ENCODE measurements at places on chromosomes 7 and 10.
A peak's percentile ranks its signal among the peaks of the same experiment; 100 is the strongest.

GRCh38 chr10:126549344-126549743 lies 121.1 kb downstream of the C10orf90 start:
- DNase-seq, result no peak
- no peak overlapping the region for H3K4me3 ChIP-seq
- H3K36me3 ChIP-seq, result no peaks in the 10 kb centered on the region
- no peaks in the 10 kb centered on the region for H3K4me1 ChIP-seq

DNA sequence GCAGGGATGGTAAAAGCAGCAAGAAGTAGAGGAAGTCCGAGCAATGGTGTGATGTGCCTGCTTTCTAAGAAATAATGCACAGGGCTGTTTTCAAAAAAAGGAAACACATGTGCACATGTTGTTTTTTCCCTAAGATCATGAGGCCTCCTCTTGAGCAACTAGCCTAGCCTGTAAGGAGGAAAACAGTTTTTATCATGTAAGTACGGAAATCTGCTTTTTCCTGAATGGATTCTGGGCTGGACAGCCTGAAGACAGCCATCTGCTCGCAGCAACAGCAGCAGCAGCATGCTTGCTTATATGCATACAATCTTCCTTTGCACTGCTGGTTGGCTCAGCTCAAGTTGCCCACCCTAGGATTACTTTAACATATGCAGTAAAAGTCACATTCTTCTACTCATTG lies 87.1 kb downstream of the HIBADH start:
- H3K4me3 ChIP-seq, result no peak overlapping the region
- H3K4me1 ChIP-seq, result no peaks in the 10 kb centered on the region
- no peaks in the 10 kb centered on the region for H3K36me3 ChIP-seq
- no peaks in the 10 kb centered on the region for H3K27me3 ChIP-seq

GRCh38 chr7:32150589-32150988 lies 80.4 kb upstream of the PDE1C start:
- no peaks in the 10 kb centered on the region for H3K27me3 ChIP-seq
- no peaks in the 10 kb centered on the region for H3K36me3 ChIP-seq
- H3K27ac ChIP-seq, result no peak overlapping the region
- DNase-seq, result no peak
- H3K4me1 ChIP-seq, result no peaks in the 10 kb centered on the region
- no peak overlapping the region for H3K4me3 ChIP-seq

GRCh38 chr10:17637869-17638268 lies 6.1 kb upstream of the STAM start:
- no peak overlapping the region for H3K27ac ChIP-seq
- no peak overlapping the region for H3K4me3 ChIP-seq
- H3K4me1 ChIP-seq, result peaks cover 7% of the 10 kb centered on the region
- DNase-seq, result no peak

DNA sequence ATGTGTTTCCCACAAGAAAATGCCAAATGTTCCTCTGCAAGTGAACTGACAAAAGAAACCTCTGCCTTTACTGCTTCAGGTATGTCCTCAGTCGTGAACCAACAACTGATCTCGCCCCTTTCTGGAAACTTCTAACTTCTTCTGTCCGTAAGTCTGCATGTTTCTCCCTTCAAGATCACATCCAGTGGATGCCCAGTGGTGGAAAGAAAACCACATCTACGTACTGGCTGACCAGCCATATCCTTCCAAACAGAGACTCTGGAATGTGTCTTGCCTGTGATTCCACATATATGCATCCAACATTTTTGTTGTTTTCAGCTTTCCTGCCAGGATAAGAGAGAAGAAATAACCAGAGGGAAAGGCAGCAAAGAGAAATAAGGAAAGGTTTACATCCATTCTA lies 152.7 kb downstream of the GLI3 start:
- H3K36me3 ChIP-seq, result no peaks in the 10 kb centered on the region
- no peak for DNase-seq
- no peak overlapping the region for H3K4me3 ChIP-seq
- no peaks in the 10 kb centered on the region for H3K4me1 ChIP-seq
- no peaks in the 10 kb centered on the region for H3K27me3 ChIP-seq

- H3K27me3 ChIP-seq, result no peaks in the 10 kb centered on the region
- H3K27ac ChIP-seq, result peak overlapping the region; percentile 80
- no peak for DNase-seq
- peak overlapping the region; percentile 10 for H3K4me3 ChIP-seq
- no peaks in the 10 kb centered on the region for H3K36me3 ChIP-seq
- no peaks in the 10 kb centered on the region for H3K4me1 ChIP-seq
Observed at GRCh38 chr10:110268971-110269370, 35.7 kb downstream of the SMNDC1 start.

GRCh38 chr10:7408291-7409044 lies 2.4 kb downstream of the SFMBT2 start:
- peak; percentile 51 for DNase-seq
- H3K4me1 ChIP-seq, result peaks cover 1% of the 10 kb centered on the region
- H3K4me3 ChIP-seq, result peak overlapping the region; percentile 52
- peak overlapping the region; percentile 54 for H3K27ac ChIP-seq

GRCh38 chr7:45601816-45602540 lies 27.8 kb downstream of the ADCY1 start:
- no peak overlapping the region for H3K4me3 ChIP-seq
- DNase-seq, result peak; percentile 20
- no peaks in the 10 kb centered on the region for H3K36me3 ChIP-seq
- no peak overlapping the region for H3K27ac ChIP-seq
- H3K4me1 ChIP-seq, result no peaks in the 10 kb centered on the region

- no peak overlapping the region for H3K27ac ChIP-seq
- no peak overlapping the region for H3K4me3 ChIP-seq
- no peaks in the 10 kb centered on the region for H3K27me3 ChIP-seq
- H3K4me1 ChIP-seq, result no peaks in the 10 kb centered on the region
- DNase-seq, result no peak
- H3K36me3 ChIP-seq, result no peaks in the 10 kb centered on the region
Observed at GRCh38 chr7:122974229-122974628, 21.3 kb downstream of the TAS2R16 start.

DNA sequence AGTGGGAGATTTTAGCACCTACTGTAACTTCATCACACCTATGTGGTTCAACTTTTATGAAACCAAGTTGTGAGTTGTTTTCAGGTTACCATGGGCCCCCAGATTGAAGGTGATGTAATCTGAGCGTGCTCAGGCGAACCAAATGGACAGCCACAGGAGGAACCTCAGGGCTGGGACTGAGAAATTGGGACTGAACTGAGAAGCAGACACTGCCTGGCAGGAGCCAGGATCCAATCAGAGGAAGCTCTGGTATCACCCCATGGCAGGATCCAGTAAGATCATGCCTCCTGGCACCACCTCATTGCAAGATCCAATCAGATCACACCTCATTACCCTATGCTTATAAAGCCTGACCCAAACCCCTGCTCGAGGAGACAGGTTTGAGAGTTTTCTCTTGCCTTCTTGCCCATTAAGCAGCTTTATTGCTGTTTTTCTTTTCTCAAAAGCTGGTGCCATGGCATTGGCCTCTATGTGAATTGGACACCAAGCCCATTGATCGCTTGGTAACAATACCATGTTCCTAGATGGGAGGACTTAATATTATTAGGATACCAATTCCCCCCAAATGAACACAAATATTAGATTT lies 43.2 kb upstream of the GDF10 start:
- H3K4me3 ChIP-seq, result no peak overlapping the region
- no peak overlapping the region for H3K27ac ChIP-seq
- no peaks in the 10 kb centered on the region for H3K27me3 ChIP-seq
- no peak for DNase-seq

- H3K27ac ChIP-seq, result peak within 1 kb of the TSS; percentile 82
- peak within 1 kb of the TSS; percentile 62 for H3K4me3 ChIP-seq
- H3K36me3 ChIP-seq, result no peaks in the 10 kb centered on the region
- H3K27me3 ChIP-seq, result no peaks in the 10 kb centered on the region
- DNase-seq, result peak; percentile 71
Observed at GRCh38 chr7:87475359-87476178, at the start of gene ABCB4. TSS of gene ABCB4 (minus strand) at chr7:87475680. CDS start at chr7:87475465, 215 bp downstream.

DNA sequence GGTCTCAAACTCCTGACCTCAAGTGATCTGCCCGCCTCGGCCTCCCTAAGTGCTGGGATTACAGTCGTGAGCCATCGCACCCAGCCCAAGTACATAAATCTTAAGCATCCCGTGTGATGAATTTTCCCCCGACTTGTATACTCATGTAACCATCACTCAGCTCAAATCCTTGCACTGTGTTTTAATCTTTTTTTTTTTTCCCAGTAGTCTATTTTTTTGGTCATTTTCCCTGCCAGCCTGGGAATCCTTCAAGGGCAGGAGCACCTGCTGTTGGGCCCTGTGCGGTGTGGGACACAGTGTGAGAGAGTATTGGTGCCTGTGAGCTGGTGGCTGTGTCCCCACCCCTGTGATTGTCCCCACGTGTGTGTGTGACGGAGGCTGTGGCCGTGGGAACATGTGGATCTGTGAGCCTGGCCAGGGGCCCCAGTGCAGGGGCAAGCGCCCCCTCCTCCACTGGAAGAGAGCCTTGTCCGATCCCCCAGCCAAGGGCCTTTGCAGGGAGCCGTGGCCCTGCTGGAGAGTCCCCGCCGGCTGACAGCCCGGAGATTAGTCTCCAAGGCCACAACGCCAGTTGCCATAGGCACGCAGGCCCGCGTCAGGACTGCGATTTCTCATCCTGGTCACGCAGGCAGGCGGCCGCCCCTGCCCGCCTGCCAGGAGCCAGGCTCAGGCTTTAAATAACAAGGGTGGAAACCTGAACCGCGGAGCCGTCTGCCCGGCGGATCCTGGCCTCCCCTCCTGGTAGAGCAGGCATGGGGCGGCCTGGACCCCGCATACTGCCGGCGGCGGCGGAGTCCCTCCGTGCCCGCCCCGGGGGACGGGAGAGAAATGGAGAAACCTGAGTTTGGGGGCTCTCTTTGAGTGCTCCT lies 26.5 kb downstream of the GTF2IRD1 start:
- peak overlapping the region; percentile 25 for H3K4me3 ChIP-seq
- H3K36me3 ChIP-seq, result no peaks in the 10 kb centered on the region
- no peaks in the 10 kb centered on the region for H3K27me3 ChIP-seq
- H3K4me1 ChIP-seq, result no peaks in the 10 kb centered on the region
- peak overlapping the region; percentile 80 for H3K27ac ChIP-seq
- peak; percentile 69 for DNase-seq

DNA sequence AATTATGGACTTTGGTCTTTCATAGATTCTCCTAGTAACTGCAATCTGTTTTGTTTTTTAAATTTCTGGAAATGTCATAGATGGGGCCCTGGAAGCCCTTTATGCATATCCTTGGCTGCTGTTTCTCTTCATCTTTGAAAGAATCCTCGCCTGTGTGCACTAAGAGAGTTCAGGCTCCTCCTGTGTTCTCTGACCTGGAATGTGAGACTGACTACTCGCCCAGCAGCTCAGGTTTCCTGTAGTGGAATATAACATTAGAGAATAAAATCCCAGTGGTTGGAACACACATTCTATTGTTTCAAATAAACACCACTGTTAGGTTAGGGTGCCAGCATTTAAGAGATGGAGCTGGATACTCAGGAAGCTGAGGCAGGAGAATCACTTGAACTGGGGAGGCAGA lies 56.3 kb downstream of the WDFY4 start:
- no peak for DNase-seq
- no peak overlapping the region for H3K27ac ChIP-seq
- no peaks in the 10 kb centered on the region for H3K27me3 ChIP-seq
- H3K4me1 ChIP-seq, result no peaks in the 10 kb centered on the region

GRCh38 chr7:69060516-69060915 lies 537.8 kb upstream of the AUTS2 start:
- no peaks in the 10 kb centered on the region for H3K4me1 ChIP-seq
- H3K4me3 ChIP-seq, result no peak overlapping the region
- H3K27ac ChIP-seq, result no peak overlapping the region

DNA sequence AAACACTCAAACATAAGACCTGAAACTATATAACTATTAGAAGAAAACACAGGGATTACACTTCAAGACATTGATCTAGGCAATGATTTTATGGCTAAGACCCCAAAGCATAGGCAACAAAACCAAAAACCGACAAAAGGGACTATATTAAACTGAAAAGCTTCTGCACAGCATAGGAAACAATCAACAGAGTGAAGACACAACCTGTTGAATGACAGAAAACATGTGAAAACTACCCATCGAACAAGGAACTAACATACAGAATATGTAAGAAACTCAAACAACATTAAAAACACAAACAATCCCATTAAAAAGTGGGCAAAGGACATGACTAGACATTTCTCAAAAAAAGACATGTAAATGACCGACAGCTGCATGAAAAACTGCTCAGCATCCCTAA lies 109.0 kb downstream of the ALOX5 start:
- DNase-seq, result no peak
- no peak overlapping the region for H3K27ac ChIP-seq
- H3K4me3 ChIP-seq, result no peak overlapping the region

DNA sequence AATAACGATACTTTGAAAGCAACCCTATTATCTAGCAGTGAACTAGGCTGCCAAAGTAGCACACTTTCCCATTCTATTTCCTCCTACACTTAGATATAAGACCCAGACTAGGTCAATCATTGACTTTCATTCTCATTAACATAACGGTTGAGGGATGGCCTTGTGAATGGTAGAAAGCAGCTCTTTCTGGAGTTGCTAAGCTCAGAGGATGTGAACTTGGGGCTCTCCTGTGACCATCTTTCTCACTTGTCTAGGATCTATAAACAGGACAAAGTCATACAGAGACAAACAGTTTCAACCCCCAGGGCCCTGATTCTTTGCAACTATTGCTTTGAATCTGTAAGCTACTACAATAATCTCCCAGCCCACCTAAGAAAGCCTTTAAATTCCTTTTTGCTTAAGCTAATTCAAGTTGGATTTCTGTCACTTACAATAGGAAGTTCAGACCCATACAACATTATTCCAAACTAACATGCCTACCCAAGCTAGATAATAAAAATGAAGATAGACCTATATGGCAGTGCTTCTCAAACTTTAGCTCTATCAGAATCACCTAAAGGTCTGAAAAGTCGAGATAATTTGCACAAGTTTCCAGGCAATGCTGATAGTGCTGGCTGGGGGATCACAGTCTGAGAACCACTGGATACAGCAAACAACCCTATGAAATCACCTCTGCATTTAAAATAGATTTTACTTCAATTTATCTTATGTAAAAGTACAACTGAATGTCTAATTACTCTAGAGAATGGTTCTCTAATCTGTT lies 16.7 kb downstream of the P4HA1 start:
- H3K4me3 ChIP-seq, result no peak overlapping the region
- no peaks in the 10 kb centered on the region for H3K36me3 ChIP-seq
- no peak for DNase-seq

DNA sequence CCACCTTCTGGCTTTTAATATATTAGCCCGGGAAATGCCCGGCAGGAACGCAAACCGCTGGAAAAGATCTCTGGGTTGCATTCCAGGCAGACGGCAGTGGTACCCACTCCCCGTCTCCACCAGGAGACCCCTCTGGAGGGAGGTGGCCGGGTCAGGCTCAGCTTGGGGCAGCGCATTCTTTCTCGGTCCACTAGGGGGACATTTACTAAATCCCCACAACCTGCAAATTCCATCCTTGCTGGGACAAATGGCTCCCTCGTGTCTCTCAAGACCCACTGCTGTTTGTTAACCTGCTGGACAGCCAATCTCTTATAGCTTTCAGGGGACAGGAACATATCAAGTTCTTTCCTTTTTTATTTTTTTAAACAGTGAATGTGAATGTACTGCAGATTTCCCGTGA lies 45.8 kb upstream of the CARD11 start:
- no peaks in the 10 kb centered on the region for H3K4me1 ChIP-seq
- no peaks in the 10 kb centered on the region for H3K36me3 ChIP-seq
- H3K27me3 ChIP-seq, result no peaks in the 10 kb centered on the region
- no peak overlapping the region for H3K27ac ChIP-seq

Measured in right lobe of liver (tissue), 6 donors.